ENCODE measurements at places on chromosomes 1 and 21. TPM values are rescaled to one million over a fixed set of nuclear protein-coding genes. Genes with fewer than 3 reads are reported as not detected.

LCE2C gene
- polyA plus RNA-seq: not detected

LCK gene
- 4.0 TPM for polyA plus RNA-seq

SPRR3 gene
- 16.1 TPM for polyA plus RNA-seq

WDR64 gene
- polyA plus RNA-seq: 0.09 TPM
